GM13977 (cell line): ENCODE measurements at places on chromosomes 7 and 10.

- no peak for DNase-seq
Observed at GRCh38 chr7:24963218-24963617, 16.8 kb downstream of the OSBPL3 start.

DNA sequence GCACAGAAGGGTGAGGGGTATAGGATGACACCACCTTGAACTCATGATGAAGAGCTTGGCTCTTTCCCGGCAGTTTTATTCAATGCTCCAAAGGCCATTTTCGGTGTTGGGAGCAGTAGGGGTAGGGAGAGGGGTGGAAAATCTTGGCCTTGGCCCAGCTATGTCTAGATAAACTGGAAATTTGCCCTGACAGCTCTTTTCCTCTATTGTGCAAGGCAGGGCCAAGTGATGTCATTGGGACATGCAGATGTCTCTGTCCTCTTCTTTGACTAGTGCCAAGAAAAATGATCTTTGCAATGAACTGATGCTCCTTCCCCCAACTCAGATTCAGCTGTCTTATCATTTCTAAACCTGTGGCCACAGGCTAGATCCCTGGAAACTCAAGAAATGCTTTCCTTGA, 27.7 kb upstream of the PRKCQ start:
- DNase-seq: no peak

DNA sequence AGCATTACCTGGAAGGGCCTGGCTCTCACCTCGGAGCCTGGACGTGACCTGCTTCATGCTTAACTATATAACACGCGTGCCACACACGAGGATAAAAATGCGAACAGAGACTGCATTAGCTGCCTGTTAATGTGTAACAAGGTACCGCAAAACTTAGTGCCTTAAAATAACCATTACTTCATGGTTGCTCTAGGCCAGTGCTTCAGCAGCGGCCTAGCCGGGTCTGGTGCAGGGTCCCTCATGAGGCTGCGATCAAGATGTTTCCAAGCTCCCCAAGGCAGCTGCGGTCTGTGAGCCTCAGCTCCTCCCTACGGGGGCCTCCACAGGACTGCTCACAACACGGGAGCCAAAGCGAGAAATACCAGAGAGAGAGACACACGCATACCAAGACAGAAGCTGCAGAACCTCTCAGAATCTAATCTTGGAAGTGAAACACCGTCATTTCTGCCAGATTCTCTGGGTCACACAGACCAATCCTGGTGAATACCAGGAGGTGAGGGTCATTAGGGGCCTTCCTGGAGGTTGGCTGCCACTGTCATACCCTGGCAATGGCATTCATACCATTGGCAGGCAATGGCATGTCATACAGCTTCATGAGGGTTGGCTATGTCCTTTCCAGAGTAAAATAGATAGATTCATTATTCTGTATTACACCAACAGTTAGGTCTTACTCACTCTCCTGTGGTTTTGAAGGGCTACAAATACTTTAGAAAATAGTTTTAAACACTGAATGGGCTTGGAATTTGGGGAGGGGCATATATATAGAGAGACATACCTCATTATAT, 94.5 kb downstream of the HIPK2 start:
- DNase-seq: no peak

DNA sequence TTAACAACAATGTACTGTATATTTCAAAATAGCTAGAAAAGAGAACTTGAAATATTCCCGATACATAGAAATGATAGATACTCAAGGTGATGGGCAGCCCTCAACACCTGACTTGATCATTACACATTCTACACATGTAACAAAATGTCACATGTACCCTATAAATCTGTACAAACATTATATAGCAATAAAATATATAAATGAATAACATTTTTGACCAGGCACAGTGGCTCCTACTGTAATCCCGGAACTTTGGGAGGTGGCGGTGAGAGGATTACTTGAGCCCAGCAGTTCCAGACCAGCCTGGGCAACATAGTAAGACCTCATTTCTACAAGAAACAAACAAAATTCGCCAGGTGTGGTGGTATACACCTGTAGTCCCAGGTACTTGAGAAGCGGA, 659.5 kb upstream of the NRP1 start:
- no peak for DNase-seq

GRCh38 chr7:149462101-149462520, 1.2 kb upstream of the ZNF777 start:
- DNase-seq: no peak

DNA sequence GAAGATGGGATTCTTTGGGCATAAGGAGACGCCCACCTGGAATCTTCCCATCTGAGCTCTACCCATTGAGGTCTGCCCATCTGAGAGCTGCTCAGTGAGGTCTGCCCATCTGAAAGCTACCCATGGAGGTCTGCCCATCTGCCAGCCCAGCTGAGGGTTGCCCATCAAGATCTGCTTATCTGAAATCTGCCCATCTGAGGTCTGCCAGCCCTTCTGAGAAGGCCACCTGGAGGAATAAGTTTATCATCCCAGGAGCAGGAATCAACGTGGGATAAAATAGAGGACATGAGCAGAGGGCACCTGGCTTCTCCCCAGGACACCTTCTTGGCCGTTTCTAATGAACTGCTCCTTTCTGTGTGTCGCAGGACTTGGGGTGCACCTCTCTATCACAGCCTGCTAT, 35.3 kb upstream of the PDZD8 start:
- DNase-seq: no peak

GRCh38 chr7:66522518-66522917, 106.2 kb upstream of the KCTD7 start:
- no peak for DNase-seq

DNA sequence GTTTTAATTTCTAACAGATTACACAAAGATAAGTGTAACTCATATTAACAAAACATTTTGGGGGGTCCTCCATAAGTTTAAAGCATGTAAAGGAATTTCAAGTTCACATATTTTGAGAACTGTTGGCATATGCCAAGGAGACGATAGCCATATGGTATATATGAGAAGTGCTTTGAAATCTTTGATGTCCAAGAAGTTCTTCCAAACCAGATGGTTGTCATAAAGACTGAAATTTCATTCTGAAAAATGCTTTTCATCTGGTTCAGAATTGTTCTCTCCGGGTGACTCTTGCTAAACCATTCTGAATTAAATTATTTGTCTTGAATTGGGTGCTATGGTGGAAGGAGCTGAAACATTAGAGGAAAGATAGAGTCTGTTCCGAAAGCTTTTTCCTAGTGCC, 513.0 kb upstream of the AKR1E2 start:
- no peak for DNase-seq

DNA sequence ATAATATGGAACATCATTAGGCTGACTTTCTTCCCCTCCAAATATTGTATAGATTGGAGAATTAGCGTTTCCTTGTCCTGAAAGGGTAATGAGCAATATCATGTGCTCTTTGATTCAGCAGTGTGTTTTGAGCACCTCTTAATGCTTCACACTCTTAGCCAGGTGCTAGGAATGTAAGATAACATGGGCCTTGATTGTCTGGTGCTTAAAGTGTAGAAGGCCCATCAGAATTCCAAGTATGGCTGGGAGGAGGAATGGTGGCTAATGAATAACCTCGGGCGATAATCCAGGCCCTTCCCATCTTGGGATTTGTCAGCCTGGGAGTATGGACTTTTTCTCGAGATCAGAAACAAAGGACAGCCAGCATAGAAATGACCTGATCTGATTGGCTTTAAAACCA, 8.6 kb downstream of the TSPAN13 start:
- DNase-seq: no peak

DNA sequence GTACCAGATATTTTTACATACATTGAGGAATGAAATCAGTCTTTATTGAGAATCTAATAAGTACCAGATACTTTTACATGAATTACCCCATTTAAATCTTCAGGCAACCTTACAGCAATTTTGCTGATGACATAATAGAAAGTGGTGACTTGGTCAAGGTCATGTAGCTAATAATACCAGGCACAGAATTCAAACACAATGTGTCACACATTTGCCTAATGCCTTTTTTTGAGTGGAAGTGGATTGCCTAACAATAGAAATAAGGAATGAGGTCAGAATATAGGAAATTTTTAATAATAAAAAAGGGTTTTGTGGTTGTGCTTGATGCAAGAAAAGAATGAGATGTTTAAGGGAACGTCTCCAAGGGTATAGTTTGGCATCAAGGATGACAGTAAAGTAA, 466.6 kb upstream of the IGFBP3 start:
- DNase-seq: no peak

- no peak for DNase-seq
Observed at GRCh38 chr10:124223711-124224085, 130.3 kb upstream of the CHST15 start.

- no peak for DNase-seq
Observed at GRCh38 chr10:113519681-113520115, 33.2 kb upstream of the HABP2 start.

DNA sequence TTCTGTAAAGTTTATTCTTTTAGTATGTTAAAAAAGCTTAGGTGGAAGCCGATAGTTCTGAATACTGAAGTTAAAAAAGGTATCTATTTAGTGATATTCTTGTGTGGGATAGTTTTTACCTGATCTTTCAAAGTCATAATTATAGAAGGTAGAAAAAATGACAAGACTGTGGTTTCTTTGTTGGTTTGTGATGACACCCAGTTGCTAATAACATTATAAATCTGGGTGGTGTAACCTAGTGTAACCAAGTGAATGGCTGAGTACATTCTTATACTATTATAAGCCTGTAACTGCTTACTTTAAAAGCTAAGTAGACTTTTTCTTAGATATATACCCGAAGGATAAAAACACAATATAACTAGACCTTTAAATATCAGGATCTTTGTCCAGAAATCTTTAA, 2.3 kb downstream of the CDK13 start:
- no peak for DNase-seq

DNA sequence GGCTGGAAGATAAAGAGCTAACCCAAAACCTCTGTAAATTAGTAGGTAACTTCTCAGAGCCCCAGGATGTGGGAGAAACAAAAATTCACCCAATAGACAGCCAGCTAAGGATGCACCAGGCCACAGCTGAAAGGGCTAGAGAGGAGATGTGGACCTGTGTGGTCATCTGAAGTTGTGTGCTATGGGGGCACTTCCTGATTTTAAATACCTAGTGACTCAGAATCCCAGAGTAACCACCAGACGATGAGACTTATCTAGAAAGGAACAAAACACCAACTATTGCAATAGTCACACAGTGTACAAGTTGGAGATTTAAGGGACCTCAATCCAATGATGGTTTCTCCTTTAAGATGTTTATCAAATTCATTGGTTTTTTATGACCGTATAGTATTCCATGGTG, 408.3 kb upstream of the ANKRD30A start:
- no peak for DNase-seq

DNA sequence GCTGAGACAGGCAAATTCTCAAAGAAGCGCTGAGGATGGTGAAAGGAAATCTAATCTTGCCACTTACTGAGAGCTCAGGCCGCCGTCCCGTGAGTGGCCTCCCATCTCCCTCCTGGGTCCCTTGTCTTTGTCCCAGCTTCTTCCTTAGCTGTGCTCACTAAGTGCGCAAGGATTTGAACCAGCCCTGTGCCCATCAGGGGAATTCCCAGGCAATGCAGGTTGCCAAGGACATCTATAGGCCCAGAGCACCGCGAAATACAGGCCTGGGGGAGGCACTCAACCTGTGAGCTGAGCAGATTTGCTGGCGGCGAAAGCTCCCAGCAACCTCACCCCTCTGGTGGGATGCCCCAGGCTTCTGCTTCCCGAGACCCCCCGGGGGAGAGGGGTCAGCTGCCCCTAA, 64.8 kb downstream of the OAT start:
- no peak for DNase-seq

DNA sequence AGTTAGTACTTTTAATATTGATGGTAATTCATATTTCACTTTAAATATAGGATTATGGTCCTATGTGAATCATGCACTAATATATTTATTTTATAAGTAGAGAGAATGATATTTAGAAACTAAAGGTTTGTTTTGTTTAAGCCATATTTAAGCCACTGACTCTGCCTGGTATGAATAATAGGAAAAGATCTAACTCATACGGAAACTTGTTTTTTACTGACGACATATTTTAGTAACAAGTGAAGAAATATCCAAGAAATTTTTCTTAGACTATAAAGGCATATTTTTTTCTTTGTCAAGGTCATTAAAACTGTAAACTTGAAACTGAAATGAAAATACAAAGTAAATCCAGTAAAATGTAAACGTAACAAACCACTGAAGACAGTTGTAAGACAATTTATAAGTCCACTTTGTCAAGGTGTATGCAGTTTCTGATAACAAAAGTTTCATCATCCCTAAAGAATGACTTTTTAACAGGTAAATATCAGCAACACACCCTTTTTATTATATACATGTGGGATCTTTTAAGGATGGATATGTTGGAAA, 147.1 kb downstream of the PHF14 start:
- DNase-seq: peak; percentile 1

DNA sequence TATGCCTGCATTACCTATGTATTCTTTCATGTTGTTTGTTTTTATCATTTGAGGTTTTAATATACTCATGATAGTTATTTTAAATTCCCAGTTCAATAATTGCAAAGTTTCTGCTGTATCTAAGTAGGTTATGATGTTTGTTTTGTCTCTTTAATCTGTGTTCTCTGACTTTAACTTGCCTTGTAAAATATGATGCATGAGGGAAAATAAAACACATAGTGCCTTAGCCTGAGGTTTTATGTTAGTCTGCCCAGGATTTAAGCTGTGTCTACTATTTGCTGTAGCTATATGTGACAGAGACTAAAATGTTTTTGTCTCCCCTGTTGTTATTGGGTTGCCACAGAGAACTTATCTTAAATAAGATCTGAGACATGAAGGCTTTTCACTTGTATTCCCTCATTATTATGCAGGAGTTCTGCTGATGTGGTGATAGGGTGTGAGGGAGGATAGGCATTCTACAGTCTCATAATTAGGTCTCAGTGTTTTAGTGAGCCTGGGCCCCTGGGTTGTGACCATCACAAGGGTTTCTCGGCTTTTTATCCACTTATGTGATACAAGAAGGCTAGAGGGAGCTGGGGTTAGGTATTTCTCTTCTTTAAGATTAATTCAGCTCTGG, 582.5 kb downstream of the CNTNAP2 start:
- DNase-seq: no peak

- DNase-seq: no peak
Observed at GRCh38 chr10:46019569-46020343, 10.7 kb downstream of the NCOA4 start.

- DNase-seq: no peak
Observed at GRCh38 chr10:76329891-76330575, 898.6 kb downstream of the LRMDA start.
